Thoracic aorta (tissue), 2 donors: ENCODE measurements at places on chromosomes 11 and 22.

- no peak for DNase-seq
Measured at GRCh38 chr11:61001931-61002330, 30.5 kb downstream of the CD6 start.

GRCh38 chr11:65396769-65397745 is 10.6 kb downstream of the FRMD8 start:
- no peak for DNase-seq

DNA sequence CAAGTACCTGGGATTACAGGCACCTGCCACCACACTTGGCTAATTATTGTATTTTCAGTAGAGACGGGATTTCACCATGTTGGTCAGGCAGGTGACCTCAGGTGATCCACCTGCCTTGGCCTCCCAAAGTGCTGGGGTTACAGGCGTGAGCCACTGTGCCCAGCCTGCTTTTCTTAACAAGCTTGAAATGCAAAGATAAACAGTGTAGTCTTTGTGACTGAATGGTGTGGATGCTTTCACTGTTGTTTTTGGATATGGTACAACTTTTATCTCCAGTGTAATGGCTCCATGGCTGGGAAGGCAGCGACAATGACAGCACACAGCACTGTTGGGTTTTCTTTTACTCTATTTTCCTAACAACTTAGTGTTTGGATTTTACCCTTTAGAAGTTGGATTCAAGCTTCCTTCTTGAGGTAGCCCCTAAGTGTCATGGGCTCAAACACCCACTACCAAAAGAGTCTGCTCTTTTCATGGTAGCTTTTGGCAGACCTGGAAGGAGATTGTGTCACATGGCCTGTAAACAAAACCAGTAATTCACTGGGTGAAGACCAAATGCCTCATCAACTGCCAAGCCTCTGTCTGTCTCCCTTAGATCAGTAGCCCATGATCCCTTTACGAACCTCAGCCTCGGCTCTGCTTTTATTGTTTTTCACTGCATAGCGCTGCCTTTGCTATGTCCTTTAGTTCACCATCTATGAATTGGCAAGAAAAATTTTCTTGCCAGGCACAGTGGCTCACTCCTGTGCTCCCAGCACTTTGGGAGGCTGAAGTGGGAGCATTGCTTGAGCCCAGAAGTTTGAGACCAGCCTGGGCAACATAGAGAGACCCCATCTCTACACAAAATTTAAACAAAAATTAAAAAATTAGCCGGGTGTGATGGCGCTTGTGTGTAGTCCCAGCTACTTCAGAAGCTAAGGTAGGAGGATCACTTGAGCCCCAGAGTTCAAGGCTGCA is 6.4 kb downstream of the VPS51 start:
- DNase-seq, result no peak

DNA sequence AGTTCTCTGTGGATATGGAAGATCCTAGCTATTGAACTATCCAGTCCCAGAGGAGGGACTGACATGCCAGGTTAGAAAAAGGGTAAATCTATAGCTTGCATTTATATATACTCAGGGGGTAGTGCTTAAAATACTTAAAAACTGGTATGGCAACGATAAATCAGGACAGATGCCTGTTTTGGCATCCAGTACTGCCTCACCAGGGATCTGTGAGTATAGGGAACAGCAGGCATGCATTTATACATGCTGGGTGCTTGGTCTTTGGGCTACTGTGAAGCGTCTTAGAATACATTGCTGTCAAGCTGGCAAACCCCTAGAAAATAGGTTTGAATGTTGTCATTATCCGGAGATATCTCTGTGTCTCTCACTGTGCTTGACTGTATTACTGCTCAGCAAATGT is 94.2 kb upstream of the DRD2 start:
- no peak for DNase-seq

GRCh38 chr11:126136507-126136906 is 73.8 kb upstream of the CDON start:
- no peak for DNase-seq

DNA sequence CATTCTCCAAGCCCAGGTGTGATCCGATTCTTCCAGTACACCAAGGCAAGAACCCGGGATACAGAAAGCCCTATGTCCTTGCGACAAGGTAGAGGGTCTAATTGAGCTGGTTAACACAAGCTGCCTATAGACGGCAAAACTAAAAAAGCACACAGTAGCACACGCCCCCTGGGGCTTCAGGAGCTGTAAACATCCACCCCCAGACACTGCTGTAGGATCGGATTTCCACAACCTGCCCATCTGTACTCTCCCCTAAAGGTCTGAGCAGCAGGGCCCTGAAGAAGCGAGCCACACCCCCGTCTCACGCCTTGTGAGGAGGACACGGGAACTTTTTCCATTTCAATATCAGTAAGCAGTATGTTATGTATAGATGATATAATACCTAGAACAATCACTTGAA is 624.7 kb downstream of the BUD13 start:
- DNase-seq, result no peak

GRCh38 chr11:18065572-18065971 is 19.5 kb upstream of the TPH1 start:
- no peak for DNase-seq

DNA sequence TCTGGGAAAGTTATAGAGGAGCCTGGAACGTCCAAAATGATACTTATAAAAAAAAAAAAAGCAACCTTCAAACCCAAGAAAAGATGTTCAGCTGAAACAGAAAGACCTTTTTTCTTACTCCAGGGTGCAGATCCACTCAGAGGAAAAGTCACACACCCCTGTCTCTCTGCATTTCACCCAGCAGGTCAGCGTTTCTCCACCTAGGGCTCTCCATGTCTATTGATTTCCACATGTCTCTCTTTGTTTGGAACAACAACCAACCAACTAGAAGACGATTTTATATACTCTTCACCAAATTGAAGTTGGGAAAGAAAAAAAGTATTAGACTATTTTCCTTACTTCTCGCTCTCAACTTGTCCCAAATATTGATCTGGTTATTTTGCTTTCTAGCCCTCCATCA is 42.2 kb upstream of the BLID start:
- no peak for DNase-seq

GRCh38 chr22:49066619-49067018 is 761.1 kb downstream of the BRD1 start:
- DNase-seq, result no peak

DNA sequence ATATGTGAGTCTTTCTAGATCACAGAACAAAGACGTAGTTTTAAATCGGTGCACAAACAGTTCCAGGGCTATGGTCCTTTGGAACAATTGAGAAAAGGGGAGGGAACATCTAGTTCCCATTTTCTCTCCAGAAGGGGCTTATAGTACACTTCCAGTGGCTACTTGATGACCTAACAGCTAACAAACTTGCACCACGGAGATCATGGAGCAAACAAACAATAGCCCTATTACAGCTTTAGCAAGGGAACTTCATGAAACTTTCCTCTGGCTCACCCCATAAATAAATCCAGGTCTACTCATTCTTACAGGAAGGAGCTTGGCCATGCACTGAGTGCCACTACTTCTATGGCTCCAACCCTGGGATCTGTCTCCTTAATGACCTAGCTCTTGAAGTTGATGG is 8.3 kb upstream of the FOLR2 start:
- DNase-seq, result no peak

DNA sequence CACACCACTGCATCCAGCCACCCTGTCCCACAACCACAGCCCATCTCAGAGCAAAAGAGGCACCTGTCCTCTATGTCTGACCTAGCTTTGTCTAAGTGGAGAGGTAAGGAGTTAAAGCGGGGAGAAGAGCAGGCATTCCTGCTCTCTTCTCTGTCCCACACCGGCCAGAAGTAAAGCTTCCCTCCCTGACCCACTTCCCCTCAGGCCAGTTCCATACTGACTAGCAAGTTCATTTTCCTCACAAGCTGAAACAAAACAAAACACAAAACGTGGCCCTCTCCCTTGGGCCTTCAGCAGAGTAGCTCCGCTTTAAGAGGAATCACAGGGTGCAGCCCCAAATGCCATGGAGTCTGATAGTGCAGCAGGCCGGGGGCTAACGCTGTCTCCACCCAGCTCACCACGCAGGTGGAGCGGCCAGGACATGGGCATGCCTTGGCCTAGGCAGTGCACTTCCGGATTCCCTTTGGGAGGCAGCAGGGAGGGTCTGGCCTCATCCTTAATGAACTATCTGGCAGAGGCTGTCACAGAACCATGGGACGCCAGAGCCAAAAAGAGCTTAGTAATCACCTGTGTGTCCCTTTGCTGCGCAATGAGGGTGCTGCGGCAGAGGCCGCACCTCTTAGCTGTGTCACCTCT is 34.0 kb downstream of the FLI1 start:
- no peak for DNase-seq

DNA sequence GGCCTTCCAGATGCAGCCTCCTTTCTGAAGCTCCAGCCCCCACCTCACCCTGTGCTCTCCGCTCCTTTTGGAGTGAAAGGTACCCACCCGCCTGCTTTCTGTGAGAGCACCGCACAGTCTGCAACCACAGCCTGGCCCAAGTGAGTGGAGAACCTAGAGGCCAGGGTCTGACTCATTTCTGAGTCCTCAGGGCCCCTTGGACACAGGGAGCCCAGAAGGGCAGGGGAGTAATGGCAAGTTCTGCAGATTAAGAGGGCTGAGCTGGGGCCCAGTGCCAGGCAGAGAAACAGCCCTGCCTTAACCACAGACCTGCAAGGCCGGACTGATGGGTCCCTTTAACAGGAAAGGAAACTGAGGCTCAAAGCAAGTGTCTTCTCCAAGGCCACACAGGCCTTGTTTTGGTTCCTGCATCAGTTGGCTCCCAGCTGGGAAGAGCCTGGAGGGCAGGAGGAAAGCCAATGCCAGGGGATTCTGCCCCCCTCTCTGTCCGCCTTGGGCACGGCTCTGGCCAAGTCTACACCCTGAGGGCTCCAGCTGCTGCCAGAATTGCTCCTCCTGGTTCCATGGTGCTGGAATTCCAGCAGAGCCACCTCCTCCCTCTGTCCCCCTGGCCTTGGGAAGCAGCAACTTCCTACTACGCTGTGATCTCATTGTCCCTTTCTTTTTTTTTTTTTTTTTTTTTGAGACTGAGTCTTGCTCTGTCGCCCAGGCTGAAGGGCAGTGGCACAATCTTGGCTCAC is 55.1 kb downstream of the CYTH4 start:
- no peak for DNase-seq

GRCh38 chr22:24400034-24400725 is 27.2 kb upstream of the ADORA2A start:
- DNase-seq, result no peak

GRCh38 chr11:73792584-73792983 is 4.9 kb downstream of the MRPL48 start:
- no peak for DNase-seq

DNA sequence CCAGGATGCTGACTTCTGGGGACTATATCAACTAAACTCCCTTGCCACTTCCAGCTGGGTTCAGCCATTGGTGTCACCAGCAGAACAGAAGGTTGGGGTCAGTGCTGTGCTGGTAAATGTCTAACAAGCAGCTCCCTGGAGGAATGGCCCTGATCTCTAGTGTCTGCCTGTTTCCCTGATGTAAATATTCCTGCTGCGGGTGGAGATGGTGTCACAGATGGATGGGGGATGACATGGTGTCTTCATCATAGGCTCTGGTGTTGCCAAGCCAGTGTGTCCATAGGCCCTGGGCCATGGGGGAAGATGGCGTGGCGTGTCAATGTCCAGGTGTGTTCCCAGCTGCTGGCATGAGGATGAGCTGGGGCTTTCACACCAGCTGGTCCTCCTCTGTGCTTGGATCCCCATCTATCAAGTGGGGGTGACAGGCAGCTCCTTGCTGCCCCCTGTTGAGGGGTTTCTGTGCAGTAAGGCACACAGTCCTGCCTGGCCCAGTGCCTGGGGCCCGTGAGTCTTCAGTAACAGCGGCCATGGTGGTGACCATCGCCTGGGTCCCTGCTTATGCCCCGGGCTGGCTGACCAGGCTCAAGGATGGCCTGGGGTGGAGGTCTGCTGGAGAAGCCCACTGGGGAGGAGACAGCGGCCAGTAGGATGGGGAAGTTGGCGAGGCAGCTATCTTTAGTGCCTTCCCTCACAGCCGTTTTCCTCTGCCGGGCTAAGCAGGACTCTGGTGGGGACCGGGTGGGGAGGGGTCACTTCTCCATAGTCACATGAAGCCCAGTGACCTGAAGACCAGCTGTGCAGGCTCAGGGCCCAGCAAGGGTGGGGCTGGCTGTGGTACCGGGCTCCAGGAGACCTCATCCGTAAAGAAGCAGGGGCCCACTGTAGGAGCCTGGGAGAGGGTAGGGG is 12.7 kb downstream of the RPL3 start:
- no peak for DNase-seq

DNA sequence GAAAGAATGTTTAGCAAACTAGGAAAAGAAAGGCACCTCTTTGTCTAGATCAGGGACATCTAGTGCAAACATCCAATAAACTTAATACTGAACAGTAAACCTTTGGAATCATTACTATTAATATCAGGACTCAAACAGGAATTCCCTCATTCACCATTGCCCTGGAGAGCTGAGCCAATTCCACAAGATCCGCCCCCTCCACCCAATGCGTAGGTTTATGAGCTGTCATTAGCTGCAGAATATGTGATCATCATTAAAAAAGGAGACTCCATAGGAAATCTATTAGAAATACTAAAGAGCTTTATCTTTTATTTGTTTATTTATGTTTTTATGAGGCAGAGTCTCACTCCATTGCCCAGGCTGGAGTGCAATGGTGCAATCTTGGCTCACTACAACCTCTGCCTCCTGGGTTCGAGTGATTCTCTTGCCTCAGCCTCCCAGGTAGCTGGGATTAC is 5.5 kb downstream of the IL17REL start:
- DNase-seq, result no peak

DNA sequence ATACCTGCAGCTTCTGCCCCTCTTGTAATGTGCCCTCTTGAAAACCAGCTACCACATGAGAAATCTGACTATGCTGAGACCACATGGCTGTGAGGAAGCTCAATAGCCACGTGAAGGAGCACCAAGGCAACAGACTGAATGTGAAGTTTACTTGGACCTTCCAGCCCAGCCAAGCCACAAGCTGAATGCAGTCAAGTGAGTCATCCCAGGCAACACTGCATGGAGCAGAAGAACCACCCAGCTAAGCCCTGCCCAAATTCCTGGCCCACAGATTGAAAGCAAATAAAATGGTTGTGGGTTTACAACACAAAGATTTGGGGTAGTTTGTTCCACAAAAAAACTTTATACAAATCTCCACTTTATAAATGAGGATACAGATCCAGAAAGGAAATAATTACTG is 114.5 kb downstream of the TIMP3 start:
- DNase-seq, result no peak

DNA sequence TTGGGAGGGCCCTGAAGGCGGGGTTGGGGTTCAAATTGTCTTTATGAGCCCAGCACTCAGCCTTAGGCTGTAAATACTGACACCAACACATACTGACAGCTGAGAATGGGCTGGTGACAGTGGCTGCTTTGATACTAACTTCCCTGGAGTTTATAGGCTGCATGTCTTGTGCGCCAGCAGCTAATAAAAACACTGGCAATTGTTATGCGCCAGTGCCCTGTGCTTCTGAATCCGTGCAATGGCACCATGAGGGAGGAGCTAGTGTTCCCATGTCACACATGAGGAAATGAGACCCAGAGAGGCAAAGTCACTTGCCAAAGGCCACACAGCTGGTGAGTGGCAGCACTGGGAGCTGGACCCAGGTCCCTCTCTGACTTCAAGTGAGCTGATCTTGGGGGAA is 23.8 kb downstream of the SHISAL1 start:
- no peak for DNase-seq
